SJSA1 (cell line): ENCODE measurements at places on chromosomes 16 and 17. TPM values are rescaled to one million over a fixed set of nuclear protein-coding genes. Genes with fewer than 3 reads are reported as not detected.

DNA sequence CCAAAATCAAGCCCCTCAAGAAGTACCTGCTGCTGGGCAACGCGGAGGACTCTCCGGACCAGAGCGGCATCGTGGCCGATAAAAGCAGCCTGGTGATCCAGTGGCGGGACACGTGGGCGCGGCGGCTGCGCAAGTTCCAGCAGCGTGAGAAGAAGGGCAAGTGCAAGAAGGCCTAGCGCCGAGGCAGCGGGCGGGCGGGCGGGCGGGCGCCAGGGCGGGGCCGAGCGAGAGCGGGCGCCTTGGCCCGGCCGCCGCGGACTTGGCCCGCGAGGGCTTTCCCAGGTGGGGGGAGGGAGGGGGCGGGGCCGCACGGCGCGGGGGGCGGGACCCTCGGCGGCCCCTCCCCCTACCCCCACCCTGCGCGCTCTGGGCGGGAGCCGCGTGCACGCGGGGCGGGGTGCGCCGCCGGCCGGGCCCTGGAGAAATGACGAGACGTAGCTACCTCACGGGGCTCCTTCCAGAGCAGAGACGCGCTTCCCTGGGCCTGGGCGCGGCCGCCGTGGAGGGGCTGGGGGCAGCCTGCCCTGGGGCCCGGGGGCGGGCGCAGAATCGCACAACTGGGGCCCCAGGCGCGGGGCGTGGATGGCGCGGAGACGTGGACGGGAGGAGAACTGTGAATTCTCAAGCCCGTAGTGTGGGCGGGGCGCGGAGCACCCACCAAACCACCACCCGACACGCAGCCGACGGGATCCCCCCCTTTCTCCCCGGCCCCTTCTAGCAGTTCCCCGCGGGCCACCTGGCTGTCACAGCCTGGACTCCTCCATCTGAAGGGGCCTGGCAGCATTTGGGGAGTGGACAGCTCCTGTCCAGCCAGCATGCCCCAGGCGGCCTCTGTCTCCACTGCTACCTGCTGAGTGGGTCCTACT lies 218.7 kb downstream of the NTN1 start:
- H3K36me3 ChIP-seq: no peaks in the 10 kb centered on the region
- DNase-seq: no peak
- peak overlapping the region; percentile 82 for H3K27ac ChIP-seq
- peak overlapping the region; percentile 19 for H3K4me3 ChIP-seq
- H3K4me1 ChIP-seq: peaks cover 54% of the 10 kb centered on the region

GRCh38 chr17:66541461-66542128 lies 239.2 kb downstream of the PRKCA start:
- H3K4me1 ChIP-seq: peaks cover 90% of the 10 kb centered on the region
- no peak overlapping the region for H3K4me3 ChIP-seq
- no peaks in the 10 kb centered on the region for H3K27me3 ChIP-seq
- peak overlapping the region; percentile 84 for H3K27ac ChIP-seq
- no peak for DNase-seq

The OR3A3 gene
- total RNA-seq: not detected in 2 replicates

GRCh38 chr17:50329716-50330115 lies 16.2 kb upstream of the XYLT2 start:
- H3K27ac ChIP-seq: no peak overlapping the region
- no peaks in the 10 kb centered on the region for H3K4me1 ChIP-seq
- no peak overlapping the region for H3K4me3 ChIP-seq
- no peak for DNase-seq
- no peaks in the 10 kb centered on the region for H3K36me3 ChIP-seq

DNA sequence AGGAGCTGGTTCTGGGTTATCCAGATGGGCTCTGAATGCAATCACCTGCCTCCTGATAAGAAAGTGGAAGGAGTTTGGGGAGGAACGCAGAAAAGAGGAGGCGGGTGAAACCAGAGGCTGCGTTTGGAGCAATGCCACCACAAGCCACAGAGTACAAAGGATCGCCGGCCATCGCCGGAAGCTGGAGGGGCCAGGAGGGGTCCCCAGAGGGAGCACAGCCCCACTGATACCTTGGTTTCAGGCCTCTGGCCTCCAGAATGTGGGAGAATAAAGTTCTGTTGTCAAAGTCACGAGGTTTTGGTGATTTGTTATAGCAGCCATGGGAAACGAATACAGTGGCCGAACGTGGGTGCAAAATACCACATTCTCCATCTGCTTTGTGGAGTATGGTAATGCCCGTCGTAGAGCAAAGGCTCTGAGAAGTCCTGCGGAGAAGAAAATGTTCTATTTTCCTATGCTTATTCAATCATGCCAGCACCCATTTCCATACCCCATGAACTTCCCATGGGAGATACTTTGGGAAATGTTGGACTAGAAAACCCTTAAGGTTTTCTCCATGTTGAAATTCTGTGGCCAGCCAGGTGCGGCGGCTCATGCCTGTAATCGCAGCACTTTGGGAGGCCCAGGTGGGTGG lies 51.4 kb downstream of the ZDHHC7 start:
- peaks cover 7% of the 10 kb centered on the region; the same call in 1 of the 2 replicates for H3K4me1 ChIP-seq
- H3K27ac ChIP-seq: no peak overlapping the region
- H3K27me3 ChIP-seq: no peaks in the 10 kb centered on the region
- H3K36me3 ChIP-seq: no peaks in the 10 kb centered on the region
- H3K4me3 ChIP-seq: no peak overlapping the region

GRCh38 chr16:81251871-81252270 lies 13.4 kb downstream of the BCO1 start:
- H3K4me3 ChIP-seq: no peak overlapping the region
- H3K4me1 ChIP-seq: peaks cover 13% of the 10 kb centered on the region
- H3K36me3 ChIP-seq: no peaks in the 10 kb centered on the region
- no peak overlapping the region for H3K27ac ChIP-seq

The SOX8 gene
- total RNA-seq: 3.1 and 4.9 TPM in 2 replicates

- no peak for DNase-seq
- H3K4me1 ChIP-seq: peaks cover 33% of the 10 kb centered on the region
- H3K27me3 ChIP-seq: no peaks in the 10 kb centered on the region
- H3K36me3 ChIP-seq: no peaks in the 10 kb centered on the region
- H3K27ac ChIP-seq: no peak overlapping the region
These were observed 8.8 kb upstream of the KRT31 start for GRCh38 chr17:41406205-41406604.

GRCh38 chr17:75869282-75870141 lies 8.9 kb downstream of the TRIM47 start:
- DNase-seq: peak; percentile 72
- H3K27me3 ChIP-seq: no peaks in the 10 kb centered on the region
- peak overlapping the region; percentile 54 for H3K27ac ChIP-seq
- H3K4me1 ChIP-seq: peaks cover 36% of the 10 kb centered on the region

The SLC38A8 gene
- total RNA-seq: not detected in 2 replicates

The CCL1 gene
- not detected in 2 replicates for total RNA-seq

DNA sequence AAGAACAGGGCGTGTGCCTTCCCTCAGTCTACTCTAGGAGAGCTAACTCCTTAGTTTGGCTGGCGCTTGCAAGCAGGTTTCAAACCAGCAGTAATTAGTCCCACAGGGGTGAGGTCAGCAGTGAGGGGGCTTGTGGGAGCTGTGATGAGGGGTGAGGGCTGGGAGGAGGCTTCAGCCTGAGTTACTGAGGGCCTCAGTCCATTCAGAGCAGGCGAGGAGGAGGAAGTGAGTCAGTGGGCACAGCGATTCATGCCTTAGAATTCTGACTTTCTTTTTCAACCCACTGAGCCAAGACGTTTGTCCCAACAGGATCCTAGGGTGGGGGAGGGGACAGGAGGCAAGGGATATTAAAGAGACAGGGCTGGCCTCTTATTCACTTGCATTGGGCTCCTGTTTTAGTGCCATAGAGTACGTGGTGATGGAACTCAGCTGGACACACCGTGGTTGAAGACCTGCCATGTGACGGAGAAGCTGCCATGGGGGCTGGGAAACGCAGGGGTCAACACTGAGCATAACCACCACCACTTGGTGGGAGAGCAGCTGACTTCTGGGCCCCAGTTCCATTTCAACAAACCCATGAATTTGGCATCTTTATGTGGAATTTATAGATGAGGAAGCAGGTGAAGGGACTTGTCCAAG lies 8.3 kb upstream of the ITGA3 start:
- peak overlapping the region; percentile 85 for H3K27ac ChIP-seq
- H3K36me3 ChIP-seq: no peaks in the 10 kb centered on the region
- H3K4me1 ChIP-seq: peaks cover 79% of the 10 kb centered on the region
- no peaks in the 10 kb centered on the region for H3K27me3 ChIP-seq
- H3K4me3 ChIP-seq: no peak overlapping the region

GRCh38 chr16:90019543-90020259 lies 445 bp upstream of the DBNDD1 start:
- DNase-seq: no peak
- H3K4me1 ChIP-seq: peaks cover 43% of the 10 kb centered on the region
- no peaks in the 10 kb centered on the region; the same call in 1 of the 2 replicates for H3K36me3 ChIP-seq
- H3K27me3 ChIP-seq: no peaks in the 10 kb centered on the region
- H3K4me3 ChIP-seq: peak overlapping the region; percentile 48

DNA sequence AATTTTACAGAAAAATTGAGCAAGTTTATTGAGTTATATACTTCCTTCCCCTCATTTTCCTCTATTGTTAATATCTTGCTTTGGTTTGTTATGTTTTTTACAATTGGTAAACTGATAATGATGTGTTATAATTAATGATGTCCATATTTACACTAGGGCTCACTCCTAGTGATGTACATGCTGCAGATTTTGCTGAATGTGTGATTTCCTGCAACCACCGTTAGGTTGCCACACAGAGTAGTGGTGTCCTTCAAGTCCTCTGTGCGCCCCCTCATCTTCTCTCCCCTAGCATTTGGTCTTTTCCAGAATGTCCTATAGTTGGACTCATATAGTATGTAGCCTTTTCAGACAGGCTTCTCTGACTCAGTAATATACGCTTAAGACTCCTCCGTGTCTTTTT lies 167.5 kb downstream of the RPTOR start:
- no peak for DNase-seq
- H3K27me3 ChIP-seq: no peaks in the 10 kb centered on the region
- H3K4me1 ChIP-seq: peaks cover 52% of the 10 kb centered on the region
- no peak overlapping the region for H3K27ac ChIP-seq
- H3K36me3 ChIP-seq: peaks cover 14% of the 10 kb centered on the region
- no peak overlapping the region for H3K4me3 ChIP-seq

The EXOSC6 gene
- 32.1 and 35.0 TPM in 2 replicates for total RNA-seq

The FOXN1 gene
- total RNA-seq: not detected in 2 replicates

DNA sequence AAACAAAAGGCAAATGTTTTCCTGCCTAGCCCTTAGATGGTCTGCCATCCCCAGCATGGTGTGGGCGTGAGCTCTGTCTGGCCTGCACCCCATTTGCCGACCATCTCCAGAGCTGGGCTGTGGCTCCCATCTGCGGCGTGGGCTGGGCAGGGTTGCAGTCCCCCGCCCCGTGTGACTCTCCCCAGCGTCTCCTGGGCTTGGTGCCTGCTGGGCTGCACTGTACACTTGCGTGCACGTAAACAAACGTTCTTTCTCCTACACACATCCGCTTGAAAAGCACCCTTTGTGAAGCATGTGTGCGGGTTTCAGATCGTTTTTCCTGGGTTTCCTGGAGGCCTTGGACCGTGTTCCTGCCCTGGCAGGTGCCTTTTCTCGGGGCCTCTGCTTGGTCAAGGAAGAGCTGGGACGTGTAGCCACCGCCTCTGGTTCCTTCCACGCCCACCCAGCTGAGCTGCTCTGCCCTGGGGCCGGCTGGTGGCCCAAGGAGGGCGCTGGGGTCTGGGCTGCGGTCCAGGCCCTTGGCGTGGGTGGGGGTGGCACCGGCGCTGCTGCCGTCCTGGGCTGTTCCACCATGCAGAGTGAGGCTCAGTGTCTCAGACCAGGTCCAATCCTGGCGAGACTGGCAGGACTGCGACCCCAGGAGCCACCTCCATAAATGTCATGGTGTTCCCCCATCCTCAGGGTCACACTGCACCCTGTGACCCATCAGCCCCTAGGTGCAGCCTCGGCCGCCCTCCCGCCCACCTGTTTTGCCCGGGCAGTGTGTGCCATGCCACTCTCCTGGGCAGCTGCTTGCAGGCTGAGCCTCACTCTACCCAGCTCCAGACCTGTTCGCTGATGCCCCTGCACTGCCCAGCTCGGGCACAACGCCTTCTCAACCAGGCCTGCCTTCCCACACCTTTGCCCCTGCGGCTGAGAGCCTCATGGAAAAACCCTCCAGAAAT lies 9.9 kb upstream of the BAIAP3 start:
- peaks cover 65% of the 10 kb centered on the region for H3K36me3 ChIP-seq
- H3K4me3 ChIP-seq: no peak overlapping the region
- H3K27ac ChIP-seq: no peak overlapping the region
- no peaks in the 10 kb centered on the region for H3K27me3 ChIP-seq

- peaks cover 11% of the 10 kb centered on the region for H3K4me1 ChIP-seq
- no peak overlapping the region for H3K27ac ChIP-seq
- no peak for DNase-seq
- H3K36me3 ChIP-seq: peaks cover 25% of the 10 kb centered on the region
- H3K27me3 ChIP-seq: no peaks in the 10 kb centered on the region; the same call in 1 of the 2 replicates
- no peak overlapping the region for H3K4me3 ChIP-seq
These were observed 8.1 kb downstream of the RPL19 start for GRCh38 chr17:39208136-39208535.

The YBX2 gene
- not detected in 2 replicates for total RNA-seq

The TERF2IP gene
- total RNA-seq: 75.5 and 83.2 TPM in 2 replicates

The ORC6 gene
- 73.8 and 78.5 TPM in 2 replicates for total RNA-seq

DNA sequence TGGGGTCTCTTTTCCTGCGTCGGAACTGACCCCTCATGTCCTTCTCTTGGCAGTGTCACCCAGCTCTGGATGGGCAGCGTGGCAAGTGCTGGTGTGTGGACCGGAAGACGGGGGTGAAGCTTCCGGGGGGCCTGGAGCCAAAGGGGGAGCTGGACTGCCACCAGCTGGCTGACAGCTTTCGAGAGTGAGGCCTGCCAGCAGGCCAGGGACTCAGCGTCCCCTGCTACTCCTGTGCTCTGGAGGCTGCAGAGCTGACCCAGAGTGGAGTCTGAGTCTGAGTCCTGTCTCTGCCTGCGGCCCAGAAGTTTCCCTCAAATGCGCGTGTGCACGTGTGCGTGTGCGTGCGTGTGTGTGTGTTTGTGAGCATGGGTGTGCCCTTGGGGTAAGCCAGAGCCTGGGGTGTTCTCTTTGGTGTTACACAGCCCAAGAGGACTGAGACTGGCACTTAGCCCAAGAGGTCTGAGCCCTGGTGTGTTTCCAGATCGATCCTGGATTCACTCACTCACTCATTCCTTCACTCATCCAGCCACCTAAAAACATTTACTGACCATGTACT lies 13.2 kb downstream of the IGFBP4 start:
- DNase-seq: no peak
- H3K36me3 ChIP-seq: peaks cover 34% of the 10 kb centered on the region
- no peaks in the 10 kb centered on the region for H3K27me3 ChIP-seq
- peaks cover 54% of the 10 kb centered on the region for H3K4me1 ChIP-seq
- no peak overlapping the region for H3K4me3 ChIP-seq

The DHRS7C gene
- total RNA-seq: not detected in 2 replicates

The HSPB9 gene
- not detected in 2 replicates for total RNA-seq

DNA sequence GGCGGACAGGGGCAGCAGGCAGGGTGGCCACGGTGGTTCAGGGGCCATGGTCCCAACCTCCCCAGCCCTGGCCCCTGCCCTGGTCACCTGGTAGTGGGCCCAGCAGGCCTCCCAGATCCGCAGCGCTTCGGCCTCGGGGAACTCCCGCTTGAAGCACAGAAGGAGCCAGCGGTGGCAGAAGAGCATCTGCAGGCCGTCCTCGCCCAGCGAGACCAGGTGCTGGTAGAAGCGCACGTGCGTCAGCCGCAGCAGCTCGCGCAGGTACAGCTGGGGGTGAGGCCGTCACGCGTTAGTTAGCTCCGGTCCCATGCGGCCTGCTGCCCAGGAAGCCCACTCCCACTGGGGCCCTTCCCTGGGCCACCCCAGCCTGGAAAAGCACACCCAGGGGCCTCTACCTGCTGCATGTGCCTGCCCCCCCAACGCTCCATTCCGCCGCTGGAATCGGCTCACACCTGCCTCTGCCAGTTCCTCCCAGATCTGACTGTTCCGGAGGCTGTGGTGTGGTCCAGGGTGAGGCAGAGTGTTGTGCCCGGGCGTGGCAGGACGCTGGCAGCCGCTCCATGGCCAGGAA lies 90.8 kb downstream of the TBC1D16 start:
- no peaks in the 10 kb centered on the region for H3K27me3 ChIP-seq
- peaks cover 68% of the 10 kb centered on the region for H3K36me3 ChIP-seq
- no peak overlapping the region for H3K4me3 ChIP-seq
- no peak overlapping the region for H3K27ac ChIP-seq
- H3K4me1 ChIP-seq: peaks cover 45% of the 10 kb centered on the region
